ENCODE measurements at places on chromosomes 11 and 22.

- no peak for DNase-seq
These were observed 340.9 kb downstream of the LRRC4C start for GRCh38 chr11:41118521-41118920.

DNA sequence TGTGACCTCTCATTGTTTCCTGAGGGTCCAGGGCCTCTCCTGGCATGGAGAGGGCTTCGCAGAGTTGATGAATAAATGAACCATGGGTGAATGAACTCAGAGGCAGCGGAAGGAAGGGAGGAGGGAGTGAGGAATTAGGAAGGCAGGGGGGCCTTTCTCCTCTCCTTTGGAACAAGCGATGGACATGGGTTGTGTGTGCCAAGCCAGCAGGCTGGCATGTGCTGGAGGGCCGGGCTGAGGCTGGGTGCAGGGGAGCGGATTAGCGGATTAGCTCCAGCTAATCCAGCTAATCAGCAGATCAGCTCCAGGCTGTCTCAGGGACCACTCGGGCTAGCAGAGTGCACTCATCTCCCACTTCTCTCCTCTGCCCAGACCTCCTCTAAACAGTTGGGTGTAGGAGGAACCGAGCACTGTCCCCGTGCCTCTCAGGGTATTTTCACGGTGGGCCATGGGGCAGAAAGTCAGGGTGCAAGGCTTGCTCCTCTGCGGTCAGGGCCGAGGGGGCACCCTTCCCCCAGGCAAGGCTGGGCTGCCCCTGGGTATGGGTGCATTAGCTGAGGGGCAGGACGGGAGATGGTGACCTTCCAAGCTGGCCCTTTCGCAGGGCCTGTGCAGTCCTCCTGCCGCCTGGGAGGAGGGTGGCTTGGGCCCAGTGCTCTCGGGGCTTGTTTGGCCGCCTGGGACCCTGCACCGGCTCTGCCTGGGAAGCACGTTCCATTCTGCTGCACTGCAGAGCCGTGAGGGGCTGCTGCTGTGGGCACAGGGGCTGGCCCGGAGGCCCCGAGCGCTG is 120.3 kb upstream of the B3GAT1 start:
- no peak for DNase-seq

GRCh38 chr11:93773045-93773477 is 11.0 kb upstream of the MED17 start:
- DNase-seq = no peak

GRCh38 chr11:6778518-6778917 is 4.3 kb upstream of the OR2AG1 start:
- DNase-seq = no peak

DNA sequence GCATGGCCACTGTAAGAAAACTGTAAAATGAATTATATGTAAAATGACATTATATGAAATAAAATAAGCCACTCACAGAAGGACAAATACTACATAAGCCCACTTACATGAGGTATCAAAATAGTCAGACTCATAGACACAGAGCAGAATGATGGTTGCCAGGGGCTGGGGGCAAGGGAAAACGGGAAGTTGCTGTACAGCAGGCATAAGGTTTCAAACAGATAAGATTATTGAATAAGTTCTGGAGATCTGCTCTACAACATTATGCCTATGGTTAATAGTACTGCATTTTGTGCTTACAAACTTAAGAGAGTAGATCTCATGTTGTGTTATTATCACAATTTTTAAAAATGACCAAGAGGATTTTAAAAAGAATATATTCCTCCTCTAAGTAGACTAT is 32.7 kb upstream of the HEPHL1 start:
- no peak for DNase-seq

- no peak for DNase-seq
These were observed 65.7 kb downstream of the ETS1 start for GRCh38 chr11:128521682-128522054.

- no peak for DNase-seq
These were observed 110.8 kb downstream of the WNT7B start for GRCh38 chr22:45866126-45866645.

DNA sequence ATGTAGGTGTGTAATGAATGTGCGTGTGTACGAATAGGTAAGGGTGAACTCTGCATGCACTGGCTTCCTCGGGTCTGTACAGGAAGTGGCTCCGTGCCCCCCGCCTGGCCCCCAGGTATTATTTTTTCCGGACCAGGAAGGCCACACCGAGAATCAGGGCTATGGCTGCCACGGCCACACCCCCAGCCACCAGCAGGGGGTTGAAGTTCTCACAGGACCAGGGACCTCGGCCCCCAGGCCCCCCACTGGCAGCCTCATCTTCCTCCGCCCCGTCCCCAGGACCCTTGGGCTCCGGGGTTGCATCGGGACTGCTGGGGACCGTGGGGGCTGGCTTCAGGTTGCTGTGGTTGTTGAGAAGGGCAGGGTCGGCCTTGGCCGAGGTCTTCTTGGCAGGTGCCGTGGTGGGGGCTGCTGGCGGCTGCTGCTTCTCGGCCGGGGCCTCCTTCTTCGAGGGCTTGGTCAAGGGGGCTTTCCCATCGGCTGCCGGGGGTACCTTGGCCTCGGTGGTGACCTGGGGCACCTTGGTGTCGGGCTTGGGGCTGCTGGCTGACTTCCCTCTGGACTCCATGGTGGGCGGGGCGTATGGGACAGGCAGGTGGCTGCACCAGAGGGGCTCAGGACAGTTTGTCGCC is 1.8 kb downstream of the CEND1 start:
- no peak for DNase-seq

GRCh38 chr11:46264976-46265375 is 12.5 kb upstream of the CREB3L1 start:
- no peak for DNase-seq

GRCh38 chr11:44709966-44710365 is 16.8 kb upstream of the TSPAN18 start:
- peak; percentile 19 for DNase-seq

DNA sequence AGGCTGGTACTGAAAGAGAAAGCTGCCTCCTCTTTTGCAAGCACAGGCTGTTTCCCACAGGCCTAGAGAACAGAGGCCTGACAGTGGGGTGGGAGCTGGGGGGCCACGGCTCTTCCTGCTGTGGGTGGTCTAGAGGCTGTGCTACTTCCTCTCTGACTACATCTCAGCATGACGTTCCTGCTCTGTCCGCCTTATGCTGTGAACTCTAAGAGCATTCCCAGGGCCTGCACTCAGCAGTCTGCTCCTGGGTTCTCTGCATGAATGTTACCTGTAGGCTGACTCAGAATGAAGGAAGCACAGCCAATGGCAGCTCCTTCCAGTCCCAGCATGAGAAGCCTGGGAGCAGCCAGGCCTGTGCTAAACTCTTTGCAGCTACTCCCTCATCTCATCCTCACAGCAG is 534.3 kb downstream of the NTM start:
- DNase-seq = no peak

DNA sequence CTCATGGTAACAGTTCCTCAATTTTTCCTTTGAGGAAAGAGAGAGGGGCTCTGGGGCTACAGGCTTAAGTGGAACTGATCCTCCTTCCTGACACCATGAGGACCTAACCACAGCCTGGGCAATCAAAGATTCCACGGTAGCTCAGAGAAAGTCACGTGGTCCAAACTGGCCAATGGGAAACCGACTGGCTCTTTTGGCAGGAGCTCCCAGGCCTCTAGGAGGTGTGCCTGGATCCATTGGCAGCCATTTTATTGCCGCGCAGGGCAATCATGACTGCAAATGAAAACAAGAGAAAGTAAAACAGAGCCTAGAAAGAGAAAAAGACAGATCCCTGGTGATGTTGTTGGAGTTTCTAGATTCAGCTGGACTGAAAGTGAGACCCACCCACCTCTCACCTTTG is 27.3 kb upstream of the ASPHD2 start:
- DNase-seq = no peak

GRCh38 chr11:123616505-123617198 is 37.8 kb downstream of the SCN3B start:
- peak; percentile 92 for DNase-seq

DNA sequence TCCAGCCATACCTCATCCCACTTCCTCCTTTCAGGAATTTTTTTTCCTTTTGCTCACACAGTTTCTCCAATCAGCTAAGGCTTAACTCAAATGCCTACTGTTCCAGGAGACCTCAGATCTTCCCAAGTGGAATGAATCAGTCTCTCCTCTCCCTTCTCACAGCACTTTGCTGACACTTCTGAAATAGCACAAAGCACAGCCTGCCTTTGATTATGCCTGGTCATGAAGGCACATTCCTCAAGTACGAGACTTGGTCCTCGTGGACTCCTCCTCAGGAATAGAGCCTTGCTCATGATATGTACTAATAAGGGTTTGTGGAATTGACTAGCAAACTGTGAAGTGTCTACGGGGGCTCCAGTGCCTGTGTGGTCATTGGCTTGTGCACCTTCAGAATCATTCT is 176.7 kb upstream of the TENM4 start:
- no peak for DNase-seq

DNA sequence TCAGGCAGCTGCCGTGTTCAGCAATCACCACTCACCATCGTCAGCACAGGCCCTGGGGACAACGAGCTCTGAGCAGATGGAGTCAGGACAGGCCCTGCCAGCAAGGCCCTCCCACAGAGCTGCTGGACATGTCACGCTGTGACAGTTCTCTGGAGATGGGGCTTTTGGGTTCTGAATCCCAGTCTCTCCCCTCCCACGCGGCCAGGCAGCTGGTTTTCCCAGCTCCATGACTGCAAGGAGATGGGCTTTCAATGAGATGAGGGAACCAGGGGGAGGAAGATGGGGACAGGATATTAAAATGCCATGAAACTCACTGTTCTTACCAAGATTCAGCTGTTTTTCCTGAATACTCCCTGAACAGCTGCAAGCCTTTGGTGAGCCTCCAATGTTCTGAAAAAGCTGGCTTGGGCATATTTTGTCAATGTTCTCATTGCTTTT is 305.9 kb downstream of the BRD1 start:
- no peak for DNase-seq

GRCh38 chr11:128766591-128767081 is 72.8 kb downstream of the FLI1 start:
- DNase-seq = peak; percentile 48

DNA sequence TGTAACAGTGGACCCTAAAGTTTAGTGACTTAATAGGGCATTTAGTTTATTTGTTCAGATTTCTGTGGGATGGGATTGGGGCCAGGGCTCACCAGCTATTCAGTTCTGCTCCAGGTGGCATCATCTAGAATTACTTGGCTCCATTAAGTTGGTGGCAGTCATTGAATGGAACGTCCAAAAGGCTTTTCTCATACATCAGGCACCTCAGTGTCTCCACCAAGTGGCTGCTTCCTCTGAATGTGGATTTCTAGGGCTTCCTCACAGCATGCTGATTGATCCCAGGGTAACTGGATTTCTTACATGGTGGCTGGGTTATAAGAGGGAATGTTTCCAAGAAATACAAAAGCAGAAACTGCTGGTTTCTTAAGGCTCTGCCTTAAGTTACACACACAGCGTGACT is 34.7 kb downstream of the USP47 start:
- DNase-seq = no peak

GRCh38 chr11:77669848-77670511 is 32.4 kb upstream of the CLNS1A start:
- DNase-seq = no peak

DNA sequence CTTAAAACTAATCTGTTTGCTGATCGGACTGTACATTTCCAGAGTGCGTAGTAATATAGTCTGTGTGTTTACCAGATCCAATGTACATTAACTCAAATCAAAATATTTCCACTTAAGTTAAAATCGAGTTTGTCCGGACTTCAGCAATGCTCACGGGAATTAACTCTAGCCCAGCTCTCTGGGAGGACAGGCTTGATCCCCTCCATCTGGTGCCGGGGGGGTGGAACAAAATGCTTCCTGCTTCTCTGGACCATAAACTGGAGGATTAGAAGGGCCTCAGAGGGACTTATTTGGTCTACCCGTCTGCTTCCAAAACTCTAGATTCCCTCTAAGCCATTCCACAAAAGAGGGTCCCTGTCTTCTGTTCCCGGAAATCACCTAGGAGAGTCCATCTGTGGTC is 511.2 kb downstream of the BUD13 start:
- DNase-seq = no peak

- no peak for DNase-seq
These were observed 1.7 kb downstream of the MOB2 start for GRCh38 chr11:1484695-1485503.

DNA sequence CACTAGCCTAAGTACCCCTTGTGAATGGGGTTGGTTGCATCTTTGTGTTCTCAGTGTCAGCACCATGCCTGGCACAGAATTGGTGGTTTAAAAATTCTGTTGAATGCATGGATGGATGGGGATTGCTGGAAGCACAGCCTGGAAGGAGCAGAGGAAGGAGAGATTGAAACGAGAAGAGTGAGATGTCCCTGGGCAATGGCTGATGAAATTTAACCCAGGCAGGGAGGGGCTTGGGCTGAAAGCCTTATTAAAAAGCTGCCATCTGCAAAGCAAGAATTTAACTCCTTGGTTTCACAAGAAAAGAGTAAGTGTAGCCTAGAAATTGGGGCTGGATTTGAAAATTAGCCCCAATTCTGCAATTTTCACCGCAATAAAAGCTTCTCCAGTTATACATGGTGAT is 126.7 kb downstream of the TEAD1 start:
- DNase-seq = no peak

DNA sequence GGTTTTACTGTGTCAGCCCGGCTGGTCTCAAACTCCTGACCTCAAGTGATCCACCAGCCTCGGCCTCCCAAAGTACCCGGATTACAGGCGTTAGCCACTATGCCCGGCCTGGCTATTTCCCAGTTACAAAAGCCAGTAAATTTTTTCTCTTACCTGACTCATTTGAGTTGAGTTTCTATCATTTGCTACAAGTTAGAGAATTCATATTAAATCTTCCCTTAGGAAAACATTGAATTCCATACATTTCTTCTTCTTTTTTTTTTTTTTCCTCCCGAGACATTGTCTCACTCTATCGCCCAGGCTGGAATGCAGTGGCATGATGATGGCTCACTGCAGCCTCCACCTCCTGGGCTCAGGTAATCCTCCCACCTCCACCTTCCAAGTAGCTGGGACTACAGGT is 26.0 kb downstream of the CHEK2 start:
- no peak for DNase-seq

GRCh38 chr11:124937336-124937935 is 1.6 kb upstream of the HEPACAM start:
- no peak for DNase-seq

GRCh38 chr22:46844606-46845210 is 82.3 kb downstream of the TBC1D22A start:
- no peak for DNase-seq

GRCh38 chr11:100855466-100856067 is 168.5 kb downstream of the ARHGAP42 start:
- DNase-seq = peak; percentile 40

DNA sequence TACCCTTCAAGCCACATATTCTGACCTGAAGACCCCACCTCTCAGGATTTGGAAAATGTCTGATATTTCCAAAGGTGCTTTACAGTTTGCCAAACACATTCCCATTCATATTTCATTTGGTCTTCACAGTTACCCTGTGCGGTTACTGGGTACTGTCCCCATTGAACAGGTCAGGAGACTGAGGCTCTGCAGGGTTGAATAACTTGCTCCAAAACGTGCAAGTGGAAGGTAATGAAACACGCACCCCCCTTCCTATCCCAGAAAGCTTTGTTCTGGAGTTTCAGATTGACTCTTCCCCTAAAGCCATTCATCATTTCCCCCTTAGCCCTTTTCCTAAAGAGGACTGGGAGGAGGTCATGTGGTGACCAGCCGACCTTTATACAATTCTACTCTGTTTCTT is 18.8 kb downstream of the MICAL2 start:
- DNase-seq = no peak
